NAMALWA (cell line): ENCODE measurements at places on chromosomes 16 and 17.

- DNase-seq: no peak
Observed at GRCh38 chr17:43040655-43041054, 15.6 kb downstream of the RND2 start.

DNA sequence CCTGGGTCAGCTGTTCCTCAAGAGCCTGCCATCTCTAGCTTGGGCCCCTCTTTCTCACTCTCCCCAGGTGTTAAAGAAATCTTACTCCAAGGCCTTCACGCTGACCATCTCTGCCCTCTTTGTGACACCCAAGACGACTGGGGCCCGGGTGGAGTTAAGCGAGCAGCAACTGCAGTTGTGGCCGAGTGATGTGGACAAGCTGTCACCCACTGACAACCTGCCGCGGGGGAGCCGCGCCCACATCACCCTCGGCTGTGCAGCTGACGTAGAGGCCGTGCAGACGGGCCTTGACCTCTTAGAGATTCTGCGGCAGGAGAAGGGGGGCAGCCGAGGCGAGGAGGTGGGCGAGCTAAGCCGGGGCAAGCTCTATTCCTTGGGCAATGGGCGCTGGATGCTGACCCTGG, 6.8 kb downstream of the CNP start:
- DNase-seq: no peak

DNA sequence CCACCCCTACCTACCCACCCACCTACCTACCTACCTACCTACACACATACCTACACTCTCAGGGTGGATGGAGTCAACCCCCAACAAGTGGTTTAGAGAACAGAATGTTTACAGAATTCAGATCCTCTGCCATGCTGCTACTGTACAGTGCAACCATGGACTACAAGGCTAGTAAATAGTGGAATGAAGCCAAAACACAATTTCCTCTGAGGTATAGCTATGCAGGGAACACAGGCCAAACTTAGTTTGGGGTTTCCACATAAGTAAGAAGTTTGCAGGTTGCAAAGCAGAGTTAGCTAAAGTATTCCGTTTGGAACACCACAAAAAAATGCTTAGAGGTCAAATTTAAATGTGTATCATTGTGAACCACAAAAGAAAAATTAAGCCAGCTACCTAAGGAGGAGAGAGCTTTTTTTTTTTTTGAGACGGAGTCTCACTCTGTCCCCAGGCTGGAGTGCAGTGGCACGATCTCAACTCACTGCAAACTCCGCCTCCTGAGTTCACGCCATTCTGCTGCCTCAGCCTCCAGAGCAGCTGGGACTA, 2.7 kb upstream of the AP1G1 start:
- no peak for DNase-seq

DNA sequence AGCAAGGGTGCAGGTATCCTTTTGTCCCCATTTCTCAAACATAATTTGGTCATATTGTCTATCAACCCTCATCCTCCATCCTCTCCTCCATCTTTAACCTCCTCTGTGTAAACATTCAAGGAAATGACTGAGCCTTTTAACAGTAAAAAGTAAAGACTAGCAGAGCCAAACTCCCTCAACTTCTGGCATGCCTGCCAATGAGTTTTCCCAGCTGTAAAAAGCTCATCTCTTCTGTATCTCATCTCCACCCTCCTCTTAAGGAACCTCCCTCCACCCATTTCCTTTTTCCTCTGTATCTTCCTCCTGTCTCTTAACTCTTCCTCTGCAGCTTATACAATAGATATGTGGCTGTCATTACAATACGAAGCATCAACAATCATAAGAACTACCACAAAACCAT, 76.9 kb upstream of the PSMD7 start:
- DNase-seq: no peak

DNA sequence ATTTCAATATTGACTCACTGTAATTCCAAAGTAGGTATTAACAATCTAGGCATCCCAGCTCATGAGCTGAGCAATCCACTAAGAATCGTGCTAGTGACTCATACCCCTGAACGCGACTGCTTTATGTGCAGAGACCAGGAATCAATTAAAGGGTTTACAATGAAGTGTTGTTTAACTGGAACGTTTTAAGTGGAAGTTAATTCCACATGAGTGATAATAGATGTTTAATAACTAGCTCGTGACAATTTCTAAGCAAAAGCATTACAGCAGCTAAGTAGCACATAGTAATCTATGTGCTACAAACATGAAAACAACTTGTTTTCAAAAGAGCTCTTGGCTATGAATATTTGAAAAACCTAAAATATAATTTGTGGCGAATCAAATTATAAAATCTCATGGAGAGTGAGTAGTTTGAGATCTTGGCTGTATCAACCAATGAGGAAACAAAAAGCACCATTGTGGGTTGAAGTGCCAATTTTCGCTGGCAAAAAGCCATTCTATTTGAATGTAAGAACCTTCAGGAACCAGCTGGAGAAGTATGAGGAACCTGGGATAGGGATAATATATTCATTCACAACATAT, 9.4 kb downstream of the GJC1 start:
- DNase-seq: no peak

- no peak for DNase-seq
Observed at GRCh38 chr16:29744541-29745101, 1.2 kb downstream of the C16orf54 start.

- DNase-seq: no peak
Observed at GRCh38 chr16:28167730-28168129, 44.0 kb downstream of the XPO6 start.

DNA sequence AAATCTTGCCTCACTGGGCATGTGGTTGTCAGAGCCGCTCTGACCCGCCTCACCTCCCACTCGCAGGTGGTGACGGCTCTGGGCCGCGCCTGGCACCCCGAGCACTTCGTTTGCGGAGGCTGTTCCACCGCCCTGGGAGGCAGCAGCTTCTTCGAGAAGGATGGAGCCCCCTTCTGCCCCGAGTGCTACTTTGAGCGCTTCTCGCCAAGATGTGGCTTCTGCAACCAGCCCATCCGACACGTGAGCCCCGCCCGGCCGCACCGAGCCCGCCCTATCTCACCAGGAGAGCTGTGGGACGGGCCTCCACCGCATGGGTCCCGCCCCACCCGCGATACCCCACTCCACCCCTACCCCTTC, 4.0 kb downstream of the TGFB1I1 start:
- DNase-seq: no peak

DNA sequence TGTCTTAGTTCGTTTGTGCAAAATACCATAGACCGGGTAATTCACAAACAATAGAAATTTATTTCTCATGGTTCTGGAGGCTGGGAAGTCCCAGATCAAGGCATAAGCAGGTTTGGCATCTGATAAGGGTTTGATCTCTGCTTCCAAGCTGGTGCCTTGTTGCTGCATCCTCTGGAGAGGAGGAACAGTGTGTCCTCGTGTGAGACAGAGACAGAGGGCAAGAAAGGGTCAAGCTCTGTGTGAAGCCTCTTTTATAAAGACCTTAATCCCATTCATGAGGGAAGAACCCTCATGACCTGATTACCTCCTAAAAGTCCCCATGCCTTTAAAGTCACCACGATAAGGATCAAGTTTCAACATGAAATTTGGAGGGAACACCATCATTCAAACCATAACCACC, 55.8 kb upstream of the TANC2 start:
- DNase-seq: no peak

DNA sequence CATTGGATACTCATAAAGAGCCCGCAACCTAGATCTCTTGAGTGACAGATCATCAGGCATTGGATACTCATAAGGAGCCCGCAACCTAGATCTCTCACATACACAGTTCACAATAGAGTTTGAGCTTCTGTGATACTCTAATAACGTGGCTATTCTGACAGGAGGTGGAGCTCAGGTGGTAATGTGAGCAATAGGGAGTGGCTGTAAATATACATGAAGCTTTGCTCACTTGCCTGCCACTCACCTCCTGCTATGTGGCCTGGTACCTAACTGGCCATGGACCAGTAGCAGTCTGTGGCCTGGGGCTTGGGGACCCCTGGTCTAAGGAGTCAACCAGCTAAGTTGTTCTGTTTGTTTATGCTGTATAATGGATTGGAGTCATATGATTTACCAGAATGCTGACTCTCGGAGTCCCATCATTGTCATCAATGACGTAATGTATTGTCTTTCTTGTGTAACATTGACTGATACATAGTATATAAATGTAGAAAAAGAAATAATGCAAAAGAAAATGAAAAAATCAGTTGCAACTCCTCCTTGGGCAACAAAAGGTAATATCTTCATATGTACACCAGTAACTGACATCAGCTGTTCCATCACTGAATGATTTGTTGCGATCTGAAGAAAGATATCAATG, 17.5 kb downstream of the ABCA9 start:
- DNase-seq: no peak

DNA sequence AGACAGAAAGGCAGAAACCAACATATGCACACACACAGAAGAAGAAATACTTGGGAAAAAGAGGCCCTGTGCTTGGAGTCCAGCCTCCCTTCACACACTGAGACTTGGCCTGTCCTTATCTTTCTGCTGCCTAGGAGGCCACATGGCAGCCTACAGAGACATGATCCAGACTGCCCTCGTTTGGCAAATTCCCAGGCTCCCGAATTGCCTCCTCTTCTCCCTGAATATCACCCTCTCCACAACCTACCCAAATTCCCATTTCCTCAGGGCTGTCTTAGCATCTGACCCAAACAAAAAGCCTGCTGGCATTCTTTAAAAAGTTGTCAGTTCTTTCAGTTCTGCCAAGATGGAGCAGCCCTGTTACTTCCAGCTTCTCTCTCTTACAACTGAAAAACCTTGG, 59.8 kb downstream of the DNAH17 start:
- DNase-seq: no peak

- DNase-seq: no peak
Observed at GRCh38 chr17:78226759-78227454, 4.5 kb upstream of the TMEM235 start.

DNA sequence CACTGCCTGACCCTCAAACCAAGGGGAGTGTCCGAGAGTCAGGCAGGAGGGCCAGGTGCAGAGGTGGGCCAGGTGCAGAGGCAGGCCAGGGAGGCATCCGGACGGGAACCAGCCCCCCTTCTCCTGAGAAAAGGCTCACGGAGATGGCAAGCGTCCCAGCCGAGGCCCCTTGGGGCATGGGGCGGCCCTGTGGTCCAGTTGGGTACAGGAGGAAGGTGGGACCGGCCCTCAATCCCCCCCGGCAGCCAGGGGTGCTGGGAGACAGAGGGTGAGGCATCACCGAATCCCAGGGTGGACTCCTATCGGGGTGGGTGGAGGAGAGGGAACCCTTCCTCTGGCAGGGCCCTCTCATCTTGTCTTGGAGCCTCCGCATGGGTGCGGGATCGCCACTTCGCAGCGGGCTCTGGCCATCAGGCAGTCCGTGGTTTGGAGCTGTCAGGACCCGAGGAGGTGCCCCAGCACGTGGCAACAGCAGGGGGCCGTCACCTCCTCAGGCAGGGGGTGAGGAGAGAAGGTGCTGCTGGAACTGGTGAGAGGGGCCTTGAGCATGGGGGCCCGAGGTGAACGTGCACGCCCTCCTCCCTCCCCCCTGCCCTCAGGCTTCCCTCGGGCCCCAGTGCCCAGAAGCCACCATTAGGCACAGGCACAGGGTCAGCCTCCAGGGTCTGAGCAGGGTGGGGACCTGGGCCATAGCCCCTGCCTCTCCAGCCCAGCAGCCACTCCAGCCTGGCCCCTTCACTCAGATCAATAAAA, 38.7 kb upstream of the SLC38A10 start:
- DNase-seq: no peak

DNA sequence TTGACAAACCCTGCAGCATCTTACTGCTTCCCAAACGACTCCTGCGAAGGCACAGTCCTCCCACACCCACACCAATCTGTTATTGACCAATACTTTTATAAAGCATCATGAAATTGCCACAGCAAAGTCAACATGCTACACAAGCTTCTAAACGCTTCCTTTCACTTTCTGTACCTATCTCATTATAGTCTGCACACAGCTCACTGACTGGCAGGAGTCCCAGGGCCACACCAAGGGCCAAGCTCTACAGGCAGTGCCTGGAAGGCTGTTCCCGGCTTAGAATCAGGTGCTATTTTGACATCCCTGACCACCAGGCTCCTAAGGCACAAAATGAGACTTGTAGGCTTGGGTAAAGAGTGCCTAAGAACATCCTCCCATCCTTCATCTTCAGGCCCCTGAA, 39.5 kb downstream of the USP7 start:
- no peak for DNase-seq
